D721Med (cell line): ENCODE measurements at places on chromosomes 1 and 21.

DNA sequence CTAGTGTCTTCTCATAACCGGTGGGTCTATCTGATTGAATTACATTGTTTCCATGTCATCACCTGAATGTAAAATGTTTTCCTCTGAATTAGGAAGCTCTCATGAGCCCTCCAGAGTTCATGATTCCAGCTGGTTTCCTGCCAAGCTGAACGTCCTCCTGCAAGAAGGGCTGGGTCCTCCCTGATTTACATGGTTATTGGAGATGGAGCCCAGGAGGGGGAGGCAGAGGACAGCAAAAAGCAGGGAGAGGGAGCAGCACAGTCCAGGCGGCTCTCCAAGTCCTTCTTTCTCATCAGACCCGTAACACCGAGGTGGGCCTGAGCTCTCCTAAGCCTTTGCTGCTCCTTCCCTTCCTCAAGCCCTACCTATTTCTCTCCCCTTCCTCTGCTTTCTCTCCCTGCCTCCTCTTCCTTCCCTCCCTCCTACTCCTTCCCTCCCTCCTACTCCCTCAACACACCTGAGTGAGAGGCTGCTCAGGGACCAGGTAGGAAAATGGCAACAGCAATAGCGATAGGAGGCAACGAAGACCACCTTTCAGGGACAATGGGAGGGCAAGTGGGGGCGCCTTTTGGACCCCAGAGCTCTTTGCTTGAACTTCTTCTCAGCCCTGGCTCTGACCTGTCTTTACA is 265.9 kb downstream of the PRDM2 start:
- no peak for DNase-seq

DNA sequence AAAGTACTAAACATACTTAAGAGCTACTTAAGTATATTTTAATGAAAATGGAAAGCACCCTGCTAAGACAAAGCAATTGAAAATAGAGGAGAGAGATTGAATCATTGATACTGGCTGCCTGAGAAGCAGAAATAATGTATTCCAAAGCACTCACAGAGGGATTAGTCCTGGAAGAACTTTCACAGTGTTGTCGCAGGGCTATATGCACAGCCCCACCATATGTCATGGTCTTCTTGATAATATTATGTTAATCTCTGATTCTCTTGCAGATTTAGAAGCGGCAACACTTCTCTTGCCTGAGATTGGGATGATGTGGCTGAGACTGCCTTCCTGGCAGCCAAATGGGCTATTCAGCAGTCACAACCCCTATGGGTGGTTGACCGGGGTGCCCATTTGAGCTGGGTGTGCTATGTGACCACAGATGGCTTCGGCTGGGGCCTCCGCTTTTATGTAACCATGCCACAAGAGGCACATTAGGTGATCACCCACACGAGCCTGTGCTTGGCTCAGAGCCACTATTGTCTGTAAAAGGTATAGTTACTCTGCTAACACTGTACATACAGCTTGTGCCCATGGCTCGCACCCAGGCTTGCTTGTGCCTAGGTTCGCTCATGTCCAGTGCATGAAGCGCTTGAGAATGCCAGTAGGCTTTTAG is 152.2 kb upstream of the SGIP1 start:
- DNase-seq = no peak

DNA sequence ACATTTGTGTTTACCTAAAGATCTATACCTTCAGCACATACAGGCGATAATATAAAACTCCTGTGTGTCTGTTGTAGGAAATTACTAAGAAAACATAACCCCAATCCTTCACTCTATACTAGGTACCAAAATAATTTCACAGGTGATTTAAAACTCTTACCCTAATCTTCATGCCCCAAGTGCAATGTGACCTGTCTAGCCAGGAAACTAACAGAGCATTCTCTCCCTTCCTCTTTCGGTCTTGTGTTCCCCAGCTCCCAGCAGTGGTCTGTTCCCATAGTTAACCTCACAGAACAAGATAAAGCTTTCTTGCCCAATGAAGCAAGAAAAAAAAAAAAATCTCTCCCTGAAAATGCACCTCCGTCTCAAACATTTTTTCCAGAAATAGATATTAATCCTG is 493.5 kb downstream of the DPYD start:
- no peak for DNase-seq

DNA sequence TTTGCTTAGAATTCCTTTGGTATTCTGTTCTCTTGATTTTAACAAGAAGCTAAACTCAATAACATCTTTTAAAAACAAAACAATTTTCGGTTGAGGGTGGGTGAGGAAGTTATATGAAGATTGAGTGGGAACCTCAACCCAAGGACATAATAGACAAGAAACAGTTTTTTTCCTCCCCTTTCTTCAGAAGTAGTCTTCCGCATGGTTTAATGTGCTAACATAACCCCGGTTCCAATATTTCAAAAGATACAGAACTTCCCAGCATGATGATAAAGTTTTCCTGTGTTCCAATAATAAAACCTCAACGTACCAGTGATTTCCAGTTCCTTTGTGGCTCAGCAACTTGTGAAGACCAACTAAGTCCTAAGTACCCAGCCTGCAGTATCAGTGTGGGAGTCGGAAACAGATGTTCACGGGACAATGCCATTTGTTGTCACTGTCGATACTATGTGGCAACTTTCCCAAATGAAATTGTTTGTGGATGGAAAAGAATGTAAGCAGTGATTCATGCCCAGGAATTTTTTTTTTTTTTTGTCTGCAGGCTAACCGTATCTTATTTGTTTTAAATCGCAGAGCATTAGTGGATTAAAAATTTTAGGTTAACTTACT is 48.5 kb downstream of the NR5A2 start:
- DNase-seq = no peak

GRCh38 chr1:80436851-80437250 is 1363.9 kb upstream of the ADGRL2 start:
- DNase-seq = no peak

DNA sequence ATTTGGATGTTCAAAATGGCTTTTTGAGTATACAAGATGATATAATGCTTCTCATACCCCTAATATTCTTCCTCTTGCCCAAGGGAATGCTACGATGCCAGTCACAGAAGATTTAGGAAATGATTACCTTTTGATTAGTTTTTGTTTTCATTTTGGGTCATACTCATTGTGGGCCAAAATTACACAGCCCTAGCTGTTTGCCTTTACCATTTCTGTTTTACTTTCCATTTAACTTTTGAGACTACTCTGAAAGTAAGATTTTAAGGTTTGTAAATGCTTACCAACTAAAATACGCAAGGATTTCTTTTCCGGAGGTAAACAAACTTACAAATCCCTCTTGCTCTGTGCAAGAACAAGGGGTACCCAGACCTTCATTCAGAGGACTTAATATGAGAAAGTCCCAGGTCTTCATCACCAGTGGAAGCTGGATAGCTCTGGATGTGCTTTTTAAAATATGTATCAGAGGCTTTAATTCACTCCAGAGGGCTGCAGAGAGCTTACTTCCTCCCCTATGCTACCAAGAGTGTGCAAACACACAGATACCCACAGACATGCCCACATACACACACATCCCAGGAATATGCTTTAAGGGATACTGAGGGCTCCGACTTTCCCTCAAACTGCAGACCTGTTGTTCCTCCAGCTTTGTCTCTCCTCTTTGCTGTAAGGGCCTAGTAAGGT is 631.4 kb downstream of the SMYD3 start:
- DNase-seq = no peak

GRCh38 chr1:201253906-201254624 is 29.2 kb upstream of the PKP1 start:
- no peak for DNase-seq

DNA sequence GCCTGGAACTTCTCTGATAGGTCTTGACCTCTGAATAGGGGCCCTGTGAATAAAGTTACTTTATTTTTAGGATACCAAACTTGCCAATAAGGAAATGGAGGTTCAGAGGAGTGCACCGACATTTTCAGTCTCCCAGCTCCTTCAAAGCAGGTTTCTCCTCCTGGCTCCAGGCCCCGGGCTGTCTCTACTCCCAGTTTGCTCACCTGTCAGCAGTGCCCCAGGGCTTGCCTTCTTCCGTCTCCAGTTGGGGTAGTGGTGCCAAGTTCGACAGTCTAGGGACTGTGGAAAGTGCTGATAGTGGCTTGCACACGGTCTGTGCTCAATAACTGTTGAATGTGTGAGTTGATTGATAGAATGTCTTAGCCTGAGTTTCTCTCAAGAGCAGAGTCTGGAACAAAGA is 149.2 kb downstream of the ACTL8 start:
- DNase-seq = no peak

DNA sequence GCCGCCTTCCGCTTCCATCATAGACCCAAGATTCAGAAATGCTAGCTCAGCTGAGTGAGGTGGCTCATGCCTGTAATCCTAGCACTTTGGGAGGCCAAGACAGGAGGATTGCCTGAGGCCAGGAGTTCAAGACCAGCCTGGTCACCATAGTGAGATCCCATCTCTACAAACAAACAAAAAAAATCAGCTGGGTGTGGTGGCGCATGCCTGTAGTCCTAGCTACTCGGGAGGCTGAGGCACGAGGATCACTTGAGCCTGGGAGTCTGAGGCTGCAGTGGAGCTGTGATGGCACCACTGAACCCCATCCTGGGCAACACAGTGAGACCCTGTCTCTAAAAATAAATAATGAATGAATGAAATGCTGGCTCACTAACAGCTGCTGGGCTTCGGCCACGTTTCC is 39.7 kb downstream of the TOMM20 start:
- DNase-seq = no peak

- DNase-seq = no peak
Observed at GRCh38 chr21:36962098-36962780, 4.2 kb downstream of the HLCS start.

DNA sequence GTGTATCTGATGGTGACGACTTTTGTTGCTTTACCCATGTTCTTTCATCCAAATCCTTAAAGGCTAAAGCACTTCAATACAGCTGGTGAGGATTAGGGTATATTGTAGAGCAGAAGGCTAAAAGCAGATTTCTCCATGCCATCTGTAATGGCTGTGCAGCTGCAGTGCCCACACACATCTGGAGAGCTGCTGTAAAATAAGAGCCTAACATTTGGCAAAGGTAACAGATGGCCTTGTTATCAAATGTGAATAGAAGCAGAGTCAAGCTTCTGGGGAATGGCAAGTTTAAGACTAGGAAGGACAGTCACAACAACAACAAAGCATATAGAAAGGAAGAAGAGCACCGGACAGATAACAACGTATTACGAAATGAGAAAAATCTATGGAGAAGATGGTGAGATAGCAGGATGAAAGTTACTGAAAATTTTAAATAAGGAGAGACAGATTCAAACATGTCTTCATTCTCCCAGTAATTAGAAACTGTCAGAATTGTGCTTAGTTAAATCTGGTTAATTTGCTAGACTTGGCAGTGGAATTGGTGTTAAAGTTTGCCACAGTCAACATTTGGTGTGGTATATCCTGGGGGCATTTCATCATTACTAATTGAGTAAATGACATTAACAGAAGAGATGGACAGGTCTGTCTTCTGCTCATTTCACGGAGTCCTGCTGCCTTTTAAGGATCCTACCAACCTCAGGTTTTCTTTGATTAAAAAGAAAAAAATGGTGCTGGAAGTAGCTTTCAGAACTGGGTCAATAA is 1093.2 kb downstream of the ADGRL2 start:
- DNase-seq = no peak

GRCh38 chr1:206556047-206556749 is 48.9 kb downstream of the RASSF5 start:
- no peak for DNase-seq

DNA sequence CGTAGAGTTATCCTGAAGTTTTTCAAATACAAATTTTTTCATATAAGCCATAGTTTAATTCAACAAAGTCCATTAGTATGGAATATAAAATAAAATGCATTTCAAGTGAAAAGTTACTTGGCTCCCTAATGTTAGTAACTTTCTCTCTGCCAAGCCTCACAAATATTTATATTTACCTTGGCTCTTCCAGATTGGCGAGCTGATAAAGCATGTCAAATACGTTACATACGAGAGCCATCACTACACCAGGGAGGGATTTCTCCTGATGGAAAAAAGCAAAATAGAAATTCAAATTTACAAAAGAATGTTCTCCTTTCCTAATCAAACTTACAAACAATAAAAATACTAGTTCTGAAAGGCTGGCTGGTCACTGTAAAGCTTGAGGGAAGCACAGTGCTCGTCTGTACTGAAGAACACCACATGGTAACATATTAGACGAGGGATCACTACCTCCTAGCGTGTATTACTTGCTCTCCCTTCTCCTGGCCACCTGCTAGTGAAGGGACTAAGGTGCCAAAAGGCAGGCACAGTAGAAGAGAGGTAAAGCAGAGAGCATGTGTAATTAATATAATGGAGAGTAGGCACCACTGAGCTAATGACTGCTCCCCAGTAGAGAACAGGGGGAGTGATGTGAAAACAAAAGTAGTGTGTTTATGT is 80.9 kb downstream of the USP24 start:
- DNase-seq = no peak

- DNase-seq = no peak
Observed at GRCh38 chr21:14263879-14264278, 47.9 kb downstream of the RBM11 start.

- DNase-seq = no peak
Observed at GRCh38 chr1:214864896-214865688, 217.4 kb upstream of the KCNK2 start.

- DNase-seq = no peak
Observed at GRCh38 chr1:59543211-59543668, 246.3 kb downstream of the FGGY start.

GRCh38 chr21:26752849-26753248 is 92.4 kb downstream of the ADAMTS1 start:
- no peak for DNase-seq

DNA sequence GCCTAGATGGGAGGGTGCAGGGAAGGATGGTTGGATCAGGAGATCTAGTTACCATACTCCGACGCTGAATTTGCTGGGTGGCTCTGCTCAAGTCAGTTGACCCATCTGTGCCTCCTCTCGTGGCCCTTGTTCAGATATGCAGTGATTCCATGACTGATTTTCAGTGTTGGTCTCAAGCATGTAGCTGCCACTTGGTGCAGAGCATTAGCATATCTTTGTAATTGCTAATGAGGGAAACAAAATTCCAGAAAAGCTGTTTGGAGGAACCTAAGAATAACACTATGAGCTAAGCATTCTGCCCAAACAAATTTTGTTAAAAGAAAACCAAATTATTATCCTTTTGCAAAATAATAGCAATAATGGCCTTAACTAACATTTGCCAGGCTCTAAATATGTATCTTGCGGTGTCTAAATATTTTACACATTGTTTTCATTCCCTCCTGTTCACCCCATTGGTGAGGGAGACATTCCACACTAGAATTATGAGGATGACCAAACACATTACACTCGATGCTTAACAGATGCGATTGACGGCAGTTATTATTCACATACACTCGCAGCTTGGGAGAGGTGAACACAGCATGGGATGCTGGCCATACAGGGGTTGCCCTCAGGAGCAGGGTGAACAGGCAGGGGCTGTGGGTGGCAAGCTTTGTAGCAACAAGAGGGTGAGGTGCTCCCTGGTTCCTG is 69.1 kb downstream of the KCNJ15 start:
- no peak for DNase-seq

- no peak for DNase-seq
Observed at GRCh38 chr21:44699502-44700001, 2.6 kb downstream of the KRTAP10-12 start.
